IgD-negative memory B cell (primary cell): ENCODE measurements at places on chromosomes 3 and 15. TPM values are rescaled to one million over a fixed set of nuclear protein-coding genes. Genes with fewer than 3 reads are reported as not detected.

The ZIC1 gene
- not detected for polyA plus RNA-seq

The CASR gene
- polyA plus RNA-seq = not detected

The OR5K2 gene
- not detected for polyA plus RNA-seq

The MYZAP gene
- 1.8 TPM for polyA plus RNA-seq

The XYLB gene
- polyA plus RNA-seq = 0.28 TPM

The FEM1B gene
- polyA plus RNA-seq = 21.5 TPM

The WNT7A gene
- polyA plus RNA-seq = 0.23 TPM

The ESYT3 gene
- 0.05 TPM for polyA plus RNA-seq

The CAND2 gene
- 0.35 TPM for polyA plus RNA-seq

The RAB8B gene
- polyA plus RNA-seq = 57.6 TPM

The EIF4A2 gene
- 220 TPM for polyA plus RNA-seq

The APH1B gene
- polyA plus RNA-seq = 18.5 TPM

The FOXP1 gene
- 277 TPM for polyA plus RNA-seq

The GOLGA6A gene
- not detected for polyA plus RNA-seq

The SKOR1 gene
- polyA plus RNA-seq = not detected

The PLXNA1 gene
- 0.13 TPM for polyA plus RNA-seq

The FBXO40 gene
- 0.18 TPM for polyA plus RNA-seq

The LRRC2 gene
- polyA plus RNA-seq = 0.06 TPM

The LRRIQ4 gene
- not detected for polyA plus RNA-seq

The PPP4R2 gene
- polyA plus RNA-seq = 37.6 TPM

The IL17RD gene
- polyA plus RNA-seq = not detected

The EPHA3 gene
- not detected for polyA plus RNA-seq

The DGKG gene
- polyA plus RNA-seq = 2.5 TPM
